ENCODE measurements at places on chromosomes 1 and 21. TPM values are rescaled to one million over a fixed set of nuclear protein-coding genes. Genes with fewer than 3 reads are reported as not detected.

DNA sequence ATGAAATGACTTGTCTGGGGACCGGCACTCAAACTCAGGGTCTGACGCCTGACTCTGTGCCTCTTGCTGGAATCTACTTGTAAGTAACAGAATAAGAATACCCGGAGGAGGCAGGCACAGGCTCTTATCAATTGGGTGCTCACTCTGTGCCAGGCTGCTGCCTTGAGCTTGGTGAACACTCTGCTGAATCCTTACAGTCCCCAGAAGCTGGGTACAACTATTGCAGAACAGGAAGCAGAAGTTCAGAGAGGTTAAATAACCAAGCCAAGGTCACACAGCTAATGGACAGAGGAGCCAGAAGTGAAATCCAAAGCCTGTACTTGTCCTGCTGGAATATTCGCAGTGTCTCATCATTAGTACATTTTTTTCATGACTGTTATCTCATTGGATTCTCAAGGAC lies 86.0 kb downstream of the EPHB2 start:
- no peak for DNase-seq

GRCh38 chr1:100646001-100646400 lies 73.5 kb upstream of the VCAM1 start:
- no peak for DNase-seq

GRCh38 chr21:44789880-44790279 lies 11.7 kb downstream of the UBE2G2 start:
- DNase-seq: no peak

DNA sequence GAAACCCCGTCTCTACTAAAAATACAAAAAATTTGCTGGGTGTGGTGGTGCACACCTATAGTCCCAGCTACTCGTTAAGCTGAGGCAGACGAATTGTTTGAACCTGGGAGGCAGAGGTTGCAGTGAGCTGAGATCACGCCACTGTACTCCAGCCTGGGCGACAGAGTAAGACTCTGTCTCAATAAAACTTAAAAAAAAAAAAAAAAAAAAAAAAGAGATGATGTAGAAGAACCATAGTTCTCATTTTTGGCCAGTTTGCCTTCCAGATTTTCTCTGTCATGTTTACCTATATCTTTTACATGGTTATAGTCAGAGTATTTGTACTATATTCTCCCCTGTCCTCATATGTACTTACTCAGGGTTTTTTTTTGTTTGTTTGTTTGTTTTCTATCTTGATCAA lies 53.6 kb downstream of the UCK2 start:
- DNase-seq: no peak

- no peak for DNase-seq
These were observed 112.2 kb downstream of the NEK7 start for GRCh38 chr1:198268784-198269645.

DNA sequence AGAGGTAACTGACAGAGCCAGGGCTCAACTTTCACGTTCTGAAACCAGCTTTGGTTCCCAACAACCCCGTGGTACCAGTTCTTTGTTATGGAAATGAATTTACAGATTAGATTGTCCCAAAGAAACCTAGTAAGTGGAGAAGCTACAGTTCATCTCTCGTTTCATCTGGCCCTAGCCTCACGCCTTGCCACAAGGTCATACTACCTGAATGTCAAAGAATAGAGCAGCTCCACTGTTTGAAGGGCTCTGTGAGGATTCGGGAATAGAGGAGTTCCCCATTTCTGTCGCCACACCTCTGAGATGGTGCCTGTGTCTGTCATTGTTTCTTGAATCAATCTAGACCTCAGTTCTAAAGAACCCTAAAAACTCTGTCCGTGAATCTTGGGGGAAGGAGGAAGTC lies 15.0 kb upstream of the CDC42 start:
- DNase-seq: no peak

Gene GJB5
- not detected for total RNA-seq

Gene SIKE1
- total RNA-seq: 40.2 TPM

Gene RNF223
- not detected for total RNA-seq

GRCh38 chr1:56079391-56079790 lies 500.0 kb downstream of the PLPP3 start:
- DNase-seq: no peak

Gene FMO2
- total RNA-seq: 19.8 TPM

- no peak for DNase-seq
These were observed 17.2 kb upstream of the C2CD2 start for GRCh38 chr21:41970751-41971653.

DNA sequence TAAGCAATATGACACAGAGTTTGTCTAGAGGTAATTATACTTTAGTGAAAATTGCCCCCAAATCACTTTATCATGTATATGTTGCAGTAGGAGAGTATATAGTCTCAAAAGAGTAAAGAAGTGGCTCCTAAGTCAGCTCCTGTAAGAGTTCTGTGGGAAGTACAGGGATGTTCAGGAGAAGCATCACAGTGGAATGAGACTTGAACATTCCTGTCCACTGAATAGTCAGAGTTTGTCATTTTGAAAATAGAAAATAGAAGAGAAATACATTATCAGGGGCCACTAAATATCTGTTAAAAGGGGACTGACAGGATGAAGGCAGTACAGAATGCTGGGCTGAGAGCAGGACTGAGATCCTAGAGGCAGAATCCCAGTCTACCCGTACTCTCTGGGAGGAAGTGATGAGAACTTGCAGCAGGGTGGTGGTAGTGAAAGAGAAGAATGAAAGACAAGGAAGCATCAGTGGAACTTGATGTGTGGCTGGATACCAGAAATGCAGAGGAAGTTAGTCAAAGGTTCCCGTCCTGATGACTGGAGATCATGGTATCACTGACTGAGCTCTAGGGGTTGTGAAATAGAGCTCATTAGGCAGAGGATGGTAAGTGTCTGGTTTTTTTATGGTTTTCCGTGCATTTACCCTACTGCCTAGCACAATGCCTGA lies 153.4 kb downstream of the FMN2 start:
- DNase-seq: no peak

DNA sequence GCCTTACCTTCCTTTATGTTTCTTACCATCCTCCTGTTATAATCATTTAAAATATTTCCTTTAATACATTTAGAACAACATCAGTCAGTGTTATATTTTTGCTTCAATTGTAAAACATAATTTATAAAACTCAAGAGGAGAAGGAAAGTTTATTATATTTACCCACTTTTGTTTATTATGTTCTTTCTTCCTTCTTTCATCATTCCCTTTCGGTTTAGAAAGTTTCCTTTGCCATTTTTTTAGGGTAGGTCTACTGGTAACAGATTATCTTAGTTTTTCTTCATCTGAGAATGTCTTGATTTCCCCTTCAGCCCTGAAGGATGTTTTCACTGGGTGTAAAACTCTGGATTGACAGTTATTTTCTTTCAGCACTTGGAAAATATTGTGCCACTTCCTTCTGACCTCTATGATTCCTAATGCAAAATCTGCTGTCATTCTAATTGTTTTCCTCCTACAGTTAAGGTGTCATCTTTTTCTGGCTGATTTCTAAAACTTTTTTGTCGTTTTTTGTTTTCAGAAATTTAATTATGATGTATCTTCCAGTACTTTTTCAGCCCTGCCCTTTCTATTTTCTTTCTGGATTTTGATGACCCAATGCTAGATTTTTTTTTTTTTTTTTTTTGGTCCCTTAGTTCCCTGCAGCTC lies 25.0 kb downstream of the PTPN22 start:
- no peak for DNase-seq

DNA sequence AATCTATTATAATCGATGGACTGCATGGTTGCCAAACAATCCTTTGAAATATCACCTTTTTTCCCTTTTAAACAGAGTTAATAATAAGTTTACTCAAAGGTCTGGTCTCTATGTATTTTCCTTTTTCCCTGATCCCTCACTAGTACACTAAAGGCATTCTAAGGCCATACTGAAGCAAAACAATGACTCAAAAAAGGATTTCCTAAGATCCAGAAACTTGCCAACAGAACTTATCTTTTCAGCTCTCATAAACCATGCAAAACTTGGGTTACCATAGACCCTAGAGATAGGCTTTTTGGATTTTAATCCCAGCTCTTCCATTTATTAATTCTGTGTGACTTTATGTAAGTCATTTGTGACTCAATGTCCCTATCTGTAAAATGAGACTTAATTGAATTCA lies 77.1 kb downstream of the IFI44 start:
- DNase-seq: no peak

Gene HEYL
- total RNA-seq: 20.5 TPM

- no peak for DNase-seq
These were observed 64.3 kb upstream of the HOOK1 start for GRCh38 chr1:59750328-59751003.

Gene FMO1
- 1.3 TPM for total RNA-seq

Gene LDLRAP1
- total RNA-seq: 14.4 TPM

Gene PGM1
- total RNA-seq: 199 TPM

DNA sequence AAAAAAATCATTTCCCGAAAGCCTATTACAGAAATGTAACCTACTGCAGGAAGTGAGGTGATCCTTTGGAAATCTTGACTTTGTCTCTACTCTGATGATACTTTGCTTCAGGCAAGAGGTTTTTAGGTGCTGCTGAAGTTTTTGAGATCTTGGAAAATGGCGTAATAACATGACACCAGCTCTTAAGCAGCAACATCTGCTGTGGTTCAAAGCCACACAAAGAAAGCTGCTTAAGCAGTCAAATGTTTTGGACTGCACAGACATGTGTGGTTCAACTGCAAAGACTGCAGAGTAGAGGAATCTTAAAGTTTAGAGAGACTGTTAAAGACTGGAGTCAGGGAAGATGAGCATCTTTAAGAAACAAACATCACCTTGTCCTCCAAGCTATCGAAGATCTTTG lies 139.0 kb downstream of the RASAL2 start:
- no peak for DNase-seq

Gene CFHR1
- not detected for total RNA-seq

Gene CLIC6
- 8.9 TPM for total RNA-seq

GRCh38 chr1:205317311-205317917 lies 4.1 kb downstream of the NUAK2 start:
- DNase-seq: peak; percentile 85

Gene LCE1E
- total RNA-seq: not detected

Gene EDARADD
- total RNA-seq: 0.43 TPM

Gene SRGAP2B
- total RNA-seq: 11.5 TPM

GRCh38 chr1:84736445-84736844 lies 46.2 kb upstream of the SSX2IP start:
- DNase-seq: no peak

- DNase-seq: no peak
These were observed 94.6 kb upstream of the AKT3 start for GRCh38 chr1:243944429-243945160.

Gene LYPD8
- total RNA-seq: not detected

GRCh38 chr1:110177775-110178174 lies 27.5 kb downstream of the SLC6A17 start:
- no peak for DNase-seq

Gene BCAN
- total RNA-seq: 0.16 TPM

Gene CFAP107
- total RNA-seq: not detected

DNA sequence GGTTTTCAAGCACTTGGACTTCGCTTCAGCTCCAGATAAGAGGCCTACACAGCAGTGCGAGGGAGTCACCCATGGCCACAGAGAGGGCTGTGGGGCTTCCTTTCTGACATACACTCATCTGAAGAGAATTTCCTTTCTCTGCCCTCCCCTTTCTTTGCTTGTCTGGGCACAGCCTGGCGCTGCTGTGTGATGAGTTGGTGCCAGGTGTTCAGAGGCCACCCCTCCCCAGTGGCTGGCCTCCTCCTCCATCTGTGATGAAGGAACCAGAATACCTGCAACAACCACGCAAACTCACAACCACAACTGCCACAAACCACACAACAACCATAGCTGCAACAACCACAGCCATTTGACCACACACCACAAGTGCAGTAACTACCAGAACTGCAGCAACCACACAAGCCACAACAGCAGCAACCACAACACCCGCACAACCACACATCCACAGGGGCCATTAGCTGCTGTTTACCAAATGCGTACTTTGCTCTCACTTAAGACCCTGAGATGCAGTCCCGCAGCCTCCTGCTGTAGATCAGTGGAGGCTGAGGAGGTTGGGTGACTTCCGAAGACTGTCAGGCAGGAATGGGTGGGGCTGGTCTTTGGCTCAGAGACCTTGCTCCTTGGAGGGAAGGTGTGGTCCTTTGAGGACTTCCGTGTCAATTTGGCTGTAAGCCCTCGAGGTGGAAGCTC lies 71.1 kb downstream of the IER5 start:
- DNase-seq: no peak

- no peak for DNase-seq
These were observed 79.9 kb downstream of the PRDM2 start for GRCh38 chr1:13779930-13780329.

Gene CREG1
- 60.1 TPM for total RNA-seq

Gene DNM3
- 2.4 TPM for total RNA-seq

GRCh38 chr21:15059397-15059796 lies 5.4 kb downstream of the NRIP1 start:
- DNase-seq: no peak

GRCh38 chr21:44443891-44444285 lies 11.4 kb upstream of the LRRC3 start:
- no peak for DNase-seq

DNA sequence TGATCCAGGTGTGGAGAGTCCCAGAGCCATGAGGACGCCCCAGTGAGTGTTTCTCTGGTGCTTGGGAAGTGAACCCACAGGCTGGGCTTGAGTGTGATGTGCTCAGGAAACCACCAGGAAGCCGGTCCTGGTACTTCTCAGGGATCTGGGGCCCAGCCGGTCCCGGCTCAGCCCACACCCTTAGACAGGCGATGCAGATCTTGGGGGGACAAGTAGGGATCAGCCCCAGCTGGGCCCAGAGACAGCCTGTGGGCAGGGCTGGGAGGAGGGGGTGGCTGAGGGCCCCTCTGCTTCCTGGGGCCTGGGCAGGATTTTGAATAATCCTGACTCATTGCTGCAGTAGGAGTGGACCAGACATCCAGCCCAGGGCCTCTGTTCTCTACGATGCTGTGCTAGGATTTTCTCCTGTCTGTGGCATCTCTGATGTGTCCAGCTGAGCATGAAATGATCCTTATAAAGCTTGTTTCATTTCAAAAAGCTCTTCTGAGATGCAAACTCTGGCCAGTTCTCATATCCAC lies 698.0 kb downstream of the PTPRU start:
- no peak for DNase-seq

GRCh38 chr1:10495475-10495817 lies 20.7 kb downstream of the PEX14 start:
- no peak for DNase-seq
